ENCODE measurements at places on chromosomes 16 and 17.

GRCh38 chr17:15918261-15918660 is 26.7 kb upstream of the ADORA2B start:
- no peak for DNase-seq

- no peak for DNase-seq
Observed at GRCh38 chr16:46718214-46718613, 28.8 kb downstream of the ORC6 start.

DNA sequence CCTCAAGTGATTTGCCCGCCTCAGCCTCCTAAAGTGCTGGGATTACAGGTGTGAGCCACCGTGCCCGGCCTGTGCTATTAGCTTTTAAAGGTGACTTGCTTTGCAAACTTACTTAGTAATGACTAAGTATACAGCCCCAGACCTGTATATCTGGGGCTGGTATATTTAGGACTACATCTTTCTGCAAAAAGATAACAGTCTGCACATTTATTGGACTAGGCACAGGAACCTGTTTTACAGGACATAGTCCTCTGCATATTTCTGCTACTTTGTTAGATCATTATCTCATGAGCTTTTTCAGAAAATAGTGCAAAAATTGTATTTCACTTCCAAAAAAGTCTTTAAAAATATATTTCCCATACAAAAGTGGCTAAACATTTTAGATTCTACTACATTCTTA is 1.3 kb downstream of the KRT24 start:
- DNase-seq, result no peak

DNA sequence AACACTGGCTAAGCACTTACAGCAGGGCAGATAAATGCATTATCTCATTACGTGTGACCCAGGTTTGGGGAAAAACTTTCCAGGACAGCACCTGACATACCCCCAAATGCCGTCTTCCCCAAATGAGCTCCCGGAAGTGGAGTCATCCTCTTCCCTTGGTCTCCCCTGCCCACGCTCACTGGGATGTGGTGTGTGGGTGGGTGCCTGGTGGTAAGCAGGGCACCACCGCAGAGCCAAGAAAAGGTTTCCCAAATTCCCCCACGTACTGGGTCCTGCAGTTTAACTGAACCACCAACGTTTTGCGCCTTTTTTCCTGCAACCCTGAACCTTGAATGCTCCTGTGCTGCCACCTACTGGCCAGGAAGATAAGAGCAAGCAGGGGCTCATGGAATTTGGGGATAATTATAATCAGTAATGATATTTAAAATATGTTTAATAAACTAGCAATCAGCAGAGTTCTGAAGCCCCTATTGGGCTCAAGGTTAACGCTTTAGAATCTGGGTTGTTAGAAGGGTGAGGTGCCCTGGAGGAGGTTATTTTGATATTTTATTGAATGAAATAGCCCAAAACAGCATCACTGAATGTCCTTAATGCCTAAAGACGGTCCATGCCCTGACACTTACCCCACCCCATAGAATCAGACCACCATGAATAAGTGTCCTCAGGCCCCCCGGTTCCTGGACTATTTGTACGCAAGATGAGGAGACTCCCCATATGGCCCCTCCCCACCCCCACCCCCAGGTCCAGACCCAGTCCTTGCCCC is 8.0 kb downstream of the SPPL2C start:
- no peak for DNase-seq

- DNase-seq, result no peak
Observed at GRCh38 chr16:52581530-52581929, 34.6 kb upstream of the TOX3 start.

DNA sequence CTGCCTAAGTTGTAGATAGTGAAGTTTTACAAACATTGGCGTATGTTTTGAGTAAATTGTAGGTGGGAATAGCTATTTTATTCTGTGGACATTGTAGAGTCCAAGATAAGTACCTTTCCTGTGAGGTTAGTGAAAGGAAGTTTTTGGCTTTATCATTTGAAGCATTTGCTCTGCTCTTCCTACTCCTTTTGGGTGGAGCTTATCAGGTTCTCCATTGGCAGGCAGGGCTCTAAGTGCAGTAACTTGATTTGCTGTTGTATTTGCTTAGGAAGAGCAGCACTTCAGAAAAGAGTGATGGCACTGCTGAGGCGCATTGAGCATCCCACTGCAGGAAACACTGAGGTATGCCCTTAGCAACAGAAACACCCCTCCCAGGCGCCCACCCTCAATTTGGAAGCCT is 70.1 kb downstream of the OMG start:
- DNase-seq, result no peak

GRCh38 chr16:49542391-49542891 is 168.8 kb downstream of the C16orf78 start:
- DNase-seq, result no peak

GRCh38 chr17:57982452-57983170 is 5.4 kb downstream of the VEZF1 start:
- DNase-seq, result no peak

- DNase-seq, result no peak
Observed at GRCh38 chr17:72788950-72789585, 303.4 kb downstream of the SLC39A11 start.

GRCh38 chr17:82863941-82864712 is 24.3 kb upstream of the ZNF750 start:
- no peak for DNase-seq

- no peak for DNase-seq
Observed at GRCh38 chr17:6985266-6985665, 10.6 kb upstream of the ALOX12 start.

- DNase-seq, result no peak
Observed at GRCh38 chr16:1420111-1420539, 422 bp downstream of the UQCC4 start.
